ENCODE measurements at places on chromosomes 1 and 21.

GRCh38 chr1:2962541-2962940, 58.7 kb upstream of the ACTRT2 start:
- DNase-seq: no peak

- no peak for DNase-seq
These were observed 6.6 kb upstream of the ZNF669 start for GRCh38 chr1:247110627-247111258.

DNA sequence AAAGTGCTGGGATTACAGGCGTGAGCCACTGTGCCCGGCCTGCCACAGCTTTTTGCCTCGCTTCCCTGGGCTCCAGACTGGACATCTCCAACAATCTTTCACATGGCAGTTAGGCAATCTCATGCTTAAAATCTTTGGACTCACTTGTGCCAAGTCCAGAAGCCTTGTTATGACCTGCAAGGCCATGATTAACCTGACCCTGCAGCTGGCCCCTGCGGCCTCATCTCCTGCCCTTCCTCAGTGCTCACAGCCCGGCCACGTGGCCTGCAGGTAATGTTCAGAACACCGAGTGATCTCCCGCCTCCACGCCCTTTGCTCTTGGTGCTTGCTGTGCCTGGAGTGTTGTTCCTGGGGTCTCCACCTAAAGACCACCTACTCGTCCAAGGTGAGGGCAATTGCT, 24.9 kb downstream of the FAAH start:
- no peak for DNase-seq

DNA sequence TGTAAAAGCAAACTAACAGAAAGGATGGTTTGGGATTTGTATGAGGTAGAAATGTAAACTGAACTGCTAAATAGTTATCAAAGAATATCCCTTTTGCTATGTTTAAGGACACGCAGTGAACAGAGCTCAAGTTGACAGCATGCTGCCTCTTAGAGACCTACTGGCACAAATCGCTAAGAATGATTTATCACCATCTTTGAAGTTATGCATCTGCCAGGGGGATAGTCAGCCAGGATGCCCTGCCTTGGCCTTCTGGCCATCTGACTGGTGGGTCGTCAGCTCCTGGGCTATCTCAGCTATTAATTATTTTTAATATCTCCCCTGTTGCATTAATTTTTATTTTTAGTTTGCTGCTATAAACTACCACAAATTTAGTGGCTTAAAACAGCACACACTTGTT, 334.8 kb upstream of the KAZN start:
- DNase-seq: no peak

GRCh38 chr1:117566556-117566955, 39.3 kb upstream of the TENT5C start:
- DNase-seq: no peak

GRCh38 chr1:2506007-2506860, 20.2 kb downstream of the PANK4 start:
- no peak for DNase-seq

DNA sequence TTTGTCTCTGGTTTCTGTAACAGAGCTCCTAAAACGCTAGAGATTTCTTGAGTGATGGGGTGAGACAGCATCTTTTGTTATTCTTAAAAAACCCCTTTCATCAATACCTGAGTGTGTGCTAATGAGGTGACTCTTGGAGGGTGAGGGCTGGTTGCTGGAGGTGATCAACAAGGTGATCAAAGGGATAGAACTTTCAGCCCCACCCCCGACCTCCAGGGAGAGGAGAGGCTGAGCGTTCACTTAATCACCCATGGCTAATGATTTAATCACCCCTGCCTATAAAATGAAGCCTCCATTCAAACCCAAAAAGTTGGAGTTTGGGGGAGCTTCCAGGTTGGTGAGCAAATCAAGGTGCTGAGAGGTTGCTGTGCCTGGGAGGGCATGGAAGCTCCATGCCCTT, 175.4 kb downstream of the SLC35F3 start:
- DNase-seq: no peak

DNA sequence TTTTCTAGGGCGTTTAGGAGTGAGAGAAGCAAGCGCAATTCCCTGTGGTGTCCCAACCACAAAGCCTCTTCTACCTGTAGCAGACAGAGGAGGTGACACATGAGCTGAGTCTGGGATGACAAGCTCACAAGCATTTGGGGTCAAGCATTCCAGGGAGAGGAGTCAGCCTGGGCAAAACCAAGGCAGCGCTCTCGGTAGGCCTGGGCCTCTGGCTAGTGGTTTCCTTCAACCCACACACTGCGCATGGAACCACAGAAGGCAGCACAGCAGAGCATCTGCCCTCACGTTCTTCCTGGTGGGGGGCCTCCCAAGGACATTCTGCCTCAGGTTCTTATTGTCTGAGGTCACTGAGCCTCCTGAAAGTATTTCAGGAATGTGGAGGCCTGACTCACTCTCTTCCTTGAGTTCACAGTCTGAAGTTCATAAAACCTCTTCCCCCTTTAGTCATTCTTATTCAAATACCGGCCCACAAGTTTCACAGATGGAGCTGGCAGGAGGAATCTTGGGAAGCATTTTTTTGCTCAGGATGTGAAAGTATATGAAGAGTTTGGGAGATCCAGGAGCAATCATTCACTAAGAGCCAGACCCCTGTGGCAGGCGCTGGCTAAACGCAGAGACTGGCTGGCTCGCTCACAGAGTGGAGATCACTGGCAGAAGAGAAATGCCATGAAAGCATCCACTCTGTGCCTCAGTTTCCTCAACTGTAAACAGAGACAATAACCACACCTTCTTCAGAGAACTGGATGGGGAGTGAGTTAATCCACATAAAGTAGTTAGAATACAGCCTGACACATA, 26.8 kb downstream of the CCN1 start:
- DNase-seq: no peak

DNA sequence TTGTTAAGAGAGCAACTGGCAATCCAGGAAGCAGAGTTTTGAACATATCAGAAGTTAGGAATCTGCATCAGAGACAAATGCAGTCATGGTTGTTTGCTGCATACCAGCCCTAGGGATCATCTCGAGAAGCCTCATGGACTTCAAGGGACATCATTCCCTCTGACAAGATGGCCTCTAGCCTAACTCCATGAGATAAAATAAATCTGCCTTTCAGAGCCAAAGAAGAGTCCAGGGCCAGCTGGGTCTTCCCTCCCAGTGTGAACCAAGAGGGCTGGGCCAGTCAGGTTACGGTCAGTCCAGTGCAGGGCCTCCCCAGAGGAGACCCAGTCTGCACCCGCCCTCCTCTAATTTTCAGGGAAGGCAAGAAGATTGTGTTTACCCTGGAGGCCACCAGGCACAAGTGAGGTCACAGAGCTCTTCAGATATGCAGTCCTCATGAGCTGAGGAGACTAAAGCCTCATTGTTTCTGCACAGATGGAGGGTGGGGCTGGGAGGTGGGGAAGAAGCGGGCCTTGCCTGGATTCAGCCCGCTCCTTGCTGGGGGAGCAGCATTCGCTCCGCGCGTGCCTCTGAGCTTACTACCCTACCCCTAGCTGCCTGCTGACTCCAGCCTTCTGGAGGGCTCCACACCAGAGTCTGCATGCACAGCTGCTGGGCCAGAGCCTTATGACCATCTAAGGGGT, 52.8 kb downstream of the CAPN2 start:
- DNase-seq: no peak

GRCh38 chr1:33762109-33762830, 101.6 kb upstream of the HMGB4 start:
- DNase-seq: no peak

- no peak for DNase-seq
These were observed 125.3 kb downstream of the SYT2 start for GRCh38 chr1:202584707-202585589.

DNA sequence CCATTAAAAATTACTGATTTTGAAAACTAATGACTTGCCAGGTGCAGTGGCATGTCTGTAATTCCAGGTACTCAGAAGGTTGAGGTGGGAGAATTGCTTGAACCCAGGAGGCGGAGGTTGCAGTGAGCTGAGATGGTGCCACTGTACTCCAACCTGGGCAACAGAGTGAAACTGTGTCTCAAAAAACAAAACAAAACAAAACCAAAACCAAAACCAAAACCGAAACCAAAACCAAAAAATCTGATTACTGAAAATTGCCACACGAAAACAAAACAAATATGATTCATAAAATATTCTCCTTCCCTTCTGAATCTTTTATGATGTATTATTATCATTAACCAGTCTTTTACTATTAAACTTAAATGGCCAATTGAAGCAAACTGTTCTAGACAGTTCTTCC, 74.1 kb downstream of the SERINC2 start:
- no peak for DNase-seq

Measured in effector memory CD4-positive, alpha-beta T cell (primary cell).